Neural crest cell (in vitro differentiated cells): ENCODE measurements at places on chromosomes 5 and 9. TPM values are rescaled to one million over a fixed set of nuclear protein-coding genes. Genes with fewer than 3 reads are reported as not detected.

- DNase-seq, result no peak
Measured at GRCh38 chr9:71859939-71860338, 51.1 kb downstream of the ABHD17B start.

PTGDS gene
- total RNA-seq, result not detected in 2 replicates

CTSL gene
- 33.4 and 33.8 TPM in 2 replicates for total RNA-seq

DNA sequence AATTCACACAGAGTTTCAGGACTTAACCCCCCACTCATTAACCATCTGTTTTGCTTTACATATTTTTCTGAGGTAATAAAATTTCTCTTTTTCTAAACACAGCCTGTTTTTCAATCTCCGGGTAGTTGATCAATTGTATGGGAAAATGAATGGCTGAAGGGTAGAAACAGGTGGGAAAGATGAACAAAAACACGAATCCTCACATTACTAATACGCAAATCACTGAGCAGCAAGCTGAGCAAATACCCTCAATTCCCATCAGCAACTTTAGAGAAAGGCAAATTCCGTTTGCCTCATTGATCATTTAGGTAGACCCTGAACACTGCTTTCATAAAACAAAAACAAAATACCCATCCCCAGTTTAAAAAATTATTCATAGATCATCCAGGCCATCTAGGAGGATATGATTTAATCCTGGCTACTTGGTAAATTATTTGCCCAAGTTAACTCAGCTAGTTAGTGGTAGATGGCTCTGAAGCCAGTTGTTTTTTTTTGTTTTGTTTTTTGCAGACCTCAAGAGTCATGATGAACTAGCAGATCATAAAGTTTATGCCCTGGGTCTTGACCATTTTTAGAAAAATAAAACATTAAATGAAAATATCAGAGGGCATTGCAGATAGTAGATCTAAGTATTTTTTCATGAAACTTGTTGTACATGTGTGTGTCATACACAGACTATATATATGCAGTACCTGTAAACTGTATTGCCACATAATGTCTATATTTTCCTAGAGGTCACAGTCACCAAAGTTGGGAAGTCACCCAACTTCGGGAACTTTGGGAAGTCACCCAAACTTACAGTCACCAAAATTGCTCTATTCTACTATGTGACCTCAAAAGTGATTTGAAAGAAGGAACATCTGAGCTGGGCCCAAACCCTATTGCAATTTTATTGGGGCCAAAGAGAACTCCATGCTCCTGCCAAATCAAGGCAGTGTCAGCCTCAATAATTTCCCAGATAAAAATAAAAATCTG lies 1.6 kb upstream of the CD274 start:
- DNase-seq, result no peak

DNA sequence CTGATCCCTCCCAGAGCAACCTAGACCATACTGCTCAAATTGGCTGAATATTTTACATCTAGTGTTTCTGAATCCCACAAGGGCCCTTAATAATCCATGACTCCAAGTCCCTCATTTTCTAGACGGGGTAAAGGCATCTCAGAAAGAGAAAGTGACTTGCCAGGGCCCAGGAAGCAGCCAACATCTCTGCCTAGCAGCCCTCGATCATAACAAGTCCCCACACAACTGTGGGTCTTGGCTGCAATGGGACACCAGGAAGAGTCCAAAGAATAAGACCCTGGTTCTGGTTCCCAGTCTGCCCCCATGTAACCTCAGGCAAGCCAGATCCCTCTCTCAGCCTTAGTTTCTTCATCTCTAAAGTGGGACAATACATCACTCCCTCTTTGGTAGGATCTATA lies 6.3 kb downstream of the ANXA6 start:
- no peak for DNase-seq

DNA sequence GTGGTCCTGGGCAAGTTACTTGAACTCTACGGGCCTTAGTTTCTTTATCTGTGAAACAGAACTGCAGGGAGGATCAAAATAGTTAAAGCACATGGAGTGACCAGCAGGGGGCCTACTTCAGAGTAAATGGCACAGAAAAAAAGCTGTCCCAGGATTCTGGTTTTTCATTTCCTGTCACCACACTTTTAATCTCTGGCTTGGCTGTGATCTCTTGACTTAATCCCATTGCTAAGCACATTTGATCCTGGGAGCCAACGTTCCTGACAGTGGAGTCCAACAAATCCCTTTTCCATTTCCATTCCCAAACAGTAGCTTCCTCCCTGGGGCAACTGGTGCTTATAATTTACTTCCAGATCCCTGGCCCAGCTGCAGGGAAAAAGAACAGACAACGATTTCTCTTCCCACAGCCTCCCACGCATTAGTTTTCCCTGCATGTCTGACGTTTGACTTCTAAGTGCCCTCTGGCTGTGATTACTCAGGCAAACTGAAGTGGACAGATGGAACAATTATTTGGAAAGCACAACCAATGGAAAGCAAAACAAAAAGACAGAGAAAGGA lies 136.5 kb upstream of the STK32A start:
- DNase-seq, result peak; percentile 51

UBE2QL1 gene
- total RNA-seq, result 2.7 TPM in 2 replicates

DNA sequence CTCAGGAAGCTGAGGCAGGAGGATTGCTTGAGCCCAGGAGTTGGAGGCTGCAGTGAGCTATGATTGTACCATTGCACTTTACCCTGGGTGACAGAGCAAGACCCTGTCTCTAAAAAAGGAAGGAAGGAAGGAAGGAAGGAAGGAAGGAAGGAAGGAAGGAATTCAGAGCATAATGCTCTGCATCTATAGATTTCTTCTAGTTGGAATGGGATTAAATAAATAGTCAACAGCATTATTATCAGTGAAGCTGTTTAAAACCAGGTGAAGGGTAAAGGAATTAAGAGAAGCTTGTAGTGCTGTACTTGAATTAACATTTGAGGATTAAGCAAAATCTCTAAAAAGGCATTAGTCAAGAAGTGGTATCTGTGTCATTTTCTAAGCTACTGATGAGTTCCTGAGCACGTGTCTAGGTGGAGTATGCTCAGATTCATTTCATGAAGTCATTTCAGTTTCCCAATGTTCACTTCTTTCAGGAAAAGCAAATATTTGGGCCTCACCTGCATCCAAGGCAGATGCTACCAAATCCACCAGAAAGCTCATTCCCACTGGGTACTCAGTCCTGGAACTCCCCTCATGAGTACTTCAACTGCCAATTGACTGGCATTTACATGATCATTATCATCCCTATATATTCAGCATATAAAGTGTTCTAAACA lies 8.4 kb downstream of the PDE6A start:
- DNase-seq, result no peak

GRCh38 chr5:143448518-143448917 lies 45.0 kb upstream of the NR3C1 start:
- no peak for DNase-seq

GRCh38 chr5:168260353-168261226 lies 30.9 kb upstream of the WWC1 start:
- no peak for DNase-seq

NCS1 gene
- 60.1 and 67.8 TPM in 2 replicates for total RNA-seq

ACSL6 gene
- 0.84 and 1.7 TPM in 2 replicates for total RNA-seq

DNA sequence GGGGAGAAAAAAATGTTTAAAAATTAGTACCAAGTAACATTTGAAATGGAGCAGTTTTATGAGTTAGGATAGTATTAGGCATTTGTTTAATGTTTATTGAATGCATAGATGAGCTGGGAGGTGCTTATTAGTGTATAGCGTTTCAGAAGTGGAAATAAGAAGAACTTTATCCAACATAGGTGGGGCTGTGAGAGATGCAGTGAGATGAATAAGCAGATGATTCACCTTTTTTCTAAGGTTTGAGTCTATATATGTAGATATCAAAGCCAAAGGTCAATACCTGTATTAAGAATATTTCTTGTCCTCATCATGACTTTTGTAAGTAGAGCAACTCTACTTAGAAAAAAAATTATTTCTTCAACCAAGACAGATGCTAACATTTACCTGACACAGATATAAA lies 54.6 kb upstream of the POU4F3 start:
- no peak for DNase-seq

GRCh38 chr9:36935332-36935731 lies 98.7 kb downstream of the PAX5 start:
- no peak for DNase-seq

SPACA9 gene
- 3.6 and 4.1 TPM in 2 replicates for total RNA-seq

DNA sequence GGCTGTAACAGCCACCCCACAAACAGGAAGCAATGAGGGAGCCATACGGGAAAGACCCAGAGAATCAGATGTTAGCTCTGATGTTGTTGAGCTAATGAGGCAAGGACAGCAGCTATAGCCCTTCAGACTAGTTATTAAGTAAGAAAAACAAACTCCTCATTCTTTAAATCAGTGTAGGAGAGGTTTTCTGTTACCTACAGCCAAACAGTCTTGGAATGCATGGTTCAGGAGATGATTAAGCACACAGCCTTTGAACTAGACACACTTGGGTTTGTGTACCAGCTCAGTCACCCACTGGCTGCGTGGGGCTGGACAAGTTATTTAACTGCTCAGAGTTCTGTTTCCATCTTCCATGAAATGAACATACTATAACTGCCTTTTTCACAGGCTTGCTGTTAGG lies 68.1 kb downstream of the SPOCK1 start:
- no peak for DNase-seq
